ENCODE measurements at places on chromosomes 4 and X.

GRCh38 chrX:5307416-5307815 is 921.3 kb downstream of the NLGN4X start:
- DNase-seq: no peak

GRCh38 chr4:15436513-15436912 is 8.7 kb downstream of the C1QTNF7 start:
- DNase-seq: no peak

DNA sequence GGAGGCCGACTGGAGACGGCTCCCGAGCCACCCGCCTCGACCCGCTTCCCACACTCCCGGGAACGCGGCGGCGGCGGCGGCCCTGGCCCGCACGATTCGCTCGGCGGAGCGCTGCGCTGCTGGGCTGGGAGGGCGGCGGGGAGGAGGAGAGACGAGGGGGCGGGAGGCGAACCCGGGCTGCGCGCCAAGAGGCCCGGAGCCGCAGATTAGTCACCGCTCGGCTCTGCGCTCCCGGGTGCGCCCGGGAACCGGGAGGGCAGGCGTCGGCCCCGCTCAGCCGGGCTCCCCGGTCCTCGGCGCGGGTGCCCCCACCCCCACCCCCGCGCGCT is 11.2 kb upstream of the BCOR start:
- peak; percentile 93 for DNase-seq

DNA sequence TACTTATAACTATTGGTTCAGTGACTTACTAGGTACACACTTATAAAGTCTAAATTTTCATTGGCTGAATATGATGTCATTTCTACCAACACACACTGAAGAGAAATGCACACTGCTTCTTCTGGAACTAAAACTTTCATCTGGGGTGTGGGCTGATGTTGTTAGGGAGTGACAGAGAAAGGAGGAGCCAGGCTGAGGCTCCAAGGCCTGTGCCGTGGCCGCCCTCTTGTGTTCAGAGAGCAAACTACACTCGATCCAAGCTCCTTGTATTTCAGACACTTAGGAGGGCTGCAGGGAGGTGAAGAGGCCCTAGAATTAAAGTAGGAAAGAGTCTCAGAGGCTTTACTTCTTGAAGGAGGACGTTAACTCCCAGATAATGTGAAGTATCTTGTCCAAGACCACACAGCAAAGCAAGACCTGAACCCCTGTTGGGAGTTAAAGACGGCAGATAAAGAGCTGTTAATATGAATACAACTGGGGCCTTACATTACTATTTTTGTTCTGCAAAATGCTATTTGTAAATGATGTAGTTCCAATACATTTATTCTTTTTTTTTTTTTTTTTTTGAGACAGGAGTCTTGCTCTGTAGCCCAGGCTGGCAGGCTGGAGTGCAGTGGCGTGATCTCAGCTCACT is 137.5 kb downstream of the AFAP1 start:
- DNase-seq: peak; percentile 92

DNA sequence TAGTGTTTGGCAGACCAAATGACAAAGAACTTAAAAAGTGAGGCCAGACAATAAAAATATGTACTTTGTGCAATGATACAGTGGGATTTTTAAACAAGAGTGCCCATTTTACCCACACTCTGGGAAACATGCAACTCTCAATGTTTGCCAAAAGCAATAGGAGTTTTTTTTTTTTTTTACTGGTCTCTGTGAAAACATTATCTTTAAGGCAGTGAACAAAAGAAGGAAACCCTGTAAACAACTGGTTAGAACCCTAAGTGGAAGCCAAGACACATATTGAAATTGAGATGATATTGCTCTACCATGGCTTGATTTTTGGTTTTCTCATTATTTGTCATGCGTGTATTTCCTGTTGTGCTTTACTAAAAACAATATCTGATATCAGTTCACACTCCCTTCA is 67.2 kb upstream of the PPP3CA start:
- DNase-seq: no peak

- DNase-seq: no peak
Observed at GRCh38 chr4:141432000-141432712, 204.2 kb upstream of the IL15 start.

DNA sequence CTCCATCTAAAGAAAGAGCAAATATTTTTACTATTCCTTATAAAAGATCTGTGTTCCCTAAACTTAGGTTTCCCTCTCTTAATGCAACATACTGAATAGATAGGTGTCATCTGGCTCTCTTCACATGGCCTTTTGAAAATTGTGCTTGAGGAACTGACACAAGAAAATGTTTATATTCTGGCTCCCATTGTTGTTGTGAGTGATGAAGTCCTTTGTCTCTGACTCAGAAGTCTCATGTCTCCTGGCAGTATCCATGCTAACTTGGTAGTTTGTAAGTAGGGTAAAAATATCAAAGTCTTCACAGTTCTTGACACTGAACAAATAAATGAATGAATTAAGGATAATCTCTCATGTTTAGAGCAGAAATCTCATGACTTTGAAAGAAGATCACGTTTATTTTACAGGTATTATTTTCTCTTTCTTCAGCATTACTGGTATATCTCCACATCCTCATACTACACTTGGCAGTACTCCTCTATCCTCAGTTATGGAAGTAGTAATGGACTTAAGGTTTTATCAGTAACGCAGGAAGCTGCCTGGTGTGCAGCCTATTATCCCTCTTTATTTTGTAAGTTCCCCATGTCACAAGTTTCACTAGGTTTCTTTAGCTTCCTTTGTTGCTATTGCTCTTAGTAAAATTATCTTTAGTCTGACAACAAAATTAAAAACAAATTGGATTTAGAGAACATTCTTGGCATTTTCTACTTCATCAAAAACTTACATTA is 14.2 kb upstream of the PABPC4L start:
- no peak for DNase-seq

GRCh38 chr4:152663203-152664066 is 16.4 kb downstream of the TMEM154 start:
- DNase-seq: no peak

DNA sequence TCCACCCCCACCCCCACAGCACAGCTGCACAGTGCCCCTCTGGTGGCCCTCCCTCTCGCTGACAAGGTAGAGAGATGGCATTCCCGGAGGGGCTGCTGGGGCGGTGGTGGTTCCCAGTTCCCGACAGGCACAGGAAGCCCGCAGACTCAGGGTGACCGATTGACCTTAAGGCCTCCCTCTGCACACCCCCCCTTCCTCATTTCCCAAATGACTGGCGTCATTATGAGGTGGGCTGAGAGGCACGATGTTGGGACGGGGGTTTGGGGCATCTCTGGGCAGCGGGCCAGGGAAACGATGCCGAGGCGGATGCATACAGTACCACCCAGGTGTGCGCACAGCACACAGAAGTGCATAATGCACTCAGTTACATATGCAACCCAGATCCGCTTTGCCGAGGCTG is 3.5 kb upstream of the TIMP1 start:
- DNase-seq: peak; percentile 33

- no peak for DNase-seq
Observed at GRCh38 chr4:140256941-140257340, 103.0 kb upstream of the MAML3 start.

- DNase-seq: no peak
Observed at GRCh38 chr4:136562834-136563233, 969.5 kb downstream of the PCDH18 start.

DNA sequence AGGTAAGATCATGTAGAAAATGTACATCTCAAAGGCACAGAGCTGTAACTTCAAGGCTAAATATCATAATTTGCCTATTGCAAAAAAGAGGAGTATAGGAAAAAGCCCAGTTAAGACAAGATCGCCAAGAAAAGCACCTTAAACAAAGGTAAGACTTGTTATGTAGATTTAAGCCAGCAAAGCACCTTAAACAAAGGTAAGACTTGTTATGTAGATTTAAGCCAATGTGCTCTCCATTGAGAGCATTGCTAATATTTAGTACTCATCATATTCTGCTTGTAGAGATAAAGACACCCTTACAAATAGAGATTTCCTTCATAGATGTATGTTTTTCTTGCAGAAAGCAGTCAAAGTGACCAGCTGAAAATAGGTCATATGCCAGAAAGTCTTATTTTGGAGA is 115.8 kb downstream of the ADAM29 start:
- DNase-seq: no peak

- DNase-seq: no peak
Observed at GRCh38 chrX:107683124-107683895, 55.0 kb downstream of the PRPS1 start.

GRCh38 chr4:68175562-68176155 is 46.0 kb upstream of the TMPRSS11F start:
- peak; percentile 35 for DNase-seq

DNA sequence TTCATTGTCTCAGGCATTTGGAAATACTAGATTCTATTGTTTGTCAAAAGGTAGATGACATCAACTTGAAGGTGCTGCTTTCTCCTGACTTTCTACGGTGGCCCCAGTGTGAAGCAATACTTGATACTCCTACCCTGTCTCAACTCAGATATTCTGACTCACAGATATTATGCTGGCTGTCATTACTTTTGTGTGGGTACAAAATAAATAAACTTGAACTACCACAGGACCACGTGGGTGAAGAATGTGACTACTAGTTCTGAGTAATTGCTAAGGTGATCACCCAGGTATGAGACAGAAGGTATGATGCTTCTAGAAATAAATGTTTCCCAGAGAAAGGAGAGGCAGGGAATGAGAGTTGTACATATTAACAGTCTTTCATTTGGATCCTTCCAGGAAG is 275.3 kb upstream of the SPOCK3 start:
- DNase-seq: no peak

DNA sequence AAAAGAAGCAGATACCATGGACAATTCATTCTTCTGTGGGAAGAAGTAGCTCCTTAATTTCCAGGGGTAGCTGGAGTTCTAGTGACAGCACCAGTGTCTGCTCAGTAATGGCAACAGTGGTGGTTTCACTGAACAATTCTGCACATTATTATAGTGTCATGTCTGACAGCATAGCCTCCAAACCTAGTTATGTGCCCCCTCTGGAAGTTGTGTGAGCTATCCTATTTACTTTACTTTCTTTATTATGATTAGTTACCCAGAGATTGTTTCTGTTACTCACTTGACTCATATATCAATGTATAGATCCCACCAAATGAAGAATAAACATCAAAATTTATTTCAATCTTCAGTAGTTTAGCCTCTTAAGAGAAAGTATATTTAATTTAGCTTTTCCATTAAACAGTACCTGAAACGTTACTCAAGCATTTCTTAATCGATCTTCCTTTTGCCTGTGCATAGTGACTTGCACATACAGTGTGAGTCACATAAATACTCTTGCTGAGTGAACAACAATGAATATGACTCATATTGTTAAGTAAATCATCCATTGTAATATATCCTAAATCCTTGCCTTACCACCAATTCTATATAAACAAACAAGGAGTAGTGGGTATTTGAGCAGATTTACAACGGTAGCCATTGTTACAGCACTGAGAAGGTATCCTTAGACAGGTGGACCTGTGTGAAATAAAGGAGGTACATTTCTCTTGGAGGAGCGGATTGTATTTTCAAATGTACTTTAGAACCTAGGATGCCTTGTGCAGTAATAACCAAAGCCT is 534.7 kb downstream of the ANKRD50 start:
- no peak for DNase-seq

- no peak for DNase-seq
Observed at GRCh38 chr4:127181001-127181400, 451.8 kb upstream of the INTU start.

- no peak for DNase-seq
Observed at GRCh38 chr4:1260418-1261106, 11.6 kb upstream of the CTBP1 start.

DNA sequence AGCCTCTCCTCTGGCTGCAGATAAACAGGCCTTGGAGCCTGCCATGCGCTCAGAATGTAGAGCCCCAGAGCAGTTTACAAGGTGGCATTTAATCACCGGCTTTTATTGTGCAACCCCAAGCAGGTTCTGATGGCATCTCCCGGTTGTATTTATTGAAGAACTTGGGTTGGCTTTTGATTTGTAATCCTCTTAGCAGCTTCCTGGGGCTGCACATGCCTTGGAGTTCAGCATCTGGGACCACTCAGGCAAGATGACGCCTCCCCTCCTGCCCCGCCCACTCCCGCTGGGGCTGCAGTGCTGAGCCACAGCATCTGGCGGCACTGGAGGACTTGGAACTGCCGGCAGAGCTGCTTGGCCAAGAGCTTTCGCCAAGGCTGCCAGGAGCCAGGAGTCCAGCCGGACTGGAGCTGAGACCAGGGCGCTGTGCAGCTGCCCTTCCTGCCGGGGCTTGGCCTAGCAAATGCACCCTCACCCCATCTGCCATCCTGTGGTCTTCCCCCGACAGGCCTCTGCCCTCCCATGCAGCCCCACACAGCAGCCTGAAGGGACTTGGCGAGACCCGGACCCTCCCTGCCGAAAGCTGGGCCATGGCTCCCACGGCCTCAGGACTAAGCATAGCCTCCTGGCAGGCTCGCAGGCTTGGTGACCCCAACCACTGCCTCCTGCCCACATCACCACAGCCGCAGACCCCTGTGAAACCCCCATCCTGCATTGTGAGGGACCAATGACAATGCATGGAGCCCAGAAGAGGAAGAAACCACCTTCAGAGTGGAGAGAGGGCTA is 5.4 kb downstream of the HTRA3 start:
- DNase-seq: peak; percentile 76

- peak; percentile 85 for DNase-seq
Observed at GRCh38 chr4:25863347-25863784, 578 bp upstream of the SEL1L3 start.
